ENCODE measurements at places on chromosomes 12 and 14.

GRCh38 chr12:46207644-46208043 is 61.2 kb downstream of the SLC38A1 start:
- DNase-seq, result no peak

DNA sequence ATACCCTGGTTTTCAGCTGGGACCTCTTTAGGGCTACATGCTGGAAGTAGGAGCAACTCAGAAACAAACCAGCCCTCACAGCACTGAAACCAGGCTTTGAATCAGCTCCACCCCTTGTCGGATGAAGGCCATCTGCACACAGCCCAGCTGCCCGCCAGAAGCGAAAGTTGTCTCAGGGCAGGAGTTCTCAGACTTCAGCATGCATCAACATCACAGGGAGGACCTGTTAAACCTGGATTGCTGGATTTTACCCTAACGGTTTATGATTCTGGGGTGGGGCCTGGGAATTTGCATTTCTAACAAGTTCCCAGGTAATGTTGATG is 10.9 kb downstream of the SYNDIG1L start:
- no peak for DNase-seq

- no peak for DNase-seq
Measured at GRCh38 chr12:53751336-53752191, at the start of gene CISTR. Gene CISTR, minus strand, starts transcription at chr12:53751979.

DNA sequence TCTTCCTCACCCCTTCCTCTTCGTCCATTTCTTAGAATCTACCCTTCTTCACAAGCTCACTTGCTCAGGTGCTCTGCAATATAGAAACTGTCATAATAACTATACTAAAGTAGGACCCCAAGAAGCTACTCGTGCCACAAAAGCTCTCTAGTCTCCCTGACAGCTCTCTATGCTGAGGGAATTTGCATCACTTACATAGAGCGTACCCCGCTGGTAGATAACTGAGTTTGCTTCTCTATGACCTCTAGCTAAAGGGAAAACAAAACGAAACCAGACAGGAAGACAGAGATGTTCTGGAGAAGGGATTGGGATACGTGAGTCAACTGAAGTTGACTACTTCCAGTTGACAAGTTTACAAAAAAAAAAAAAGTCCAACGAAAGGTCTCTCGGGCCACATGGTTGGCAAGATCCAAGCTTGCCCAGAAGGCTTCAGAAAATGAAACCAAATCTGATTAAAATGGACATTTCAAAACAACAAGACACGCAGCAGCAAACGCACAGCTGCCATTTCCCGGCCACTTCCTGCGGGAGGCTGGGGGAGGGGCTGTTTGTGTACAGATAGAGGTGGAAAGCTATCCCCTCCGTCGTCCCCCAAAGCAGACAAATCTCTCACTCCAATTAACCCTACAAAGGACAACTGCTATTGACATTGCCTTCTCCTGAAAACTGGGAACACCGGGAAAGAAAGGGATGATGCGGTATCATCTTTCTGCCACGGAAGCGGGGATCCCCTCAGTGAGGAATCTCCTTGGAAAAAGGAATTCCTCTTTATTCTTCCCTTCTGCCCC is 1.3 kb downstream of the BAZ2A start:
- DNase-seq, result peak; percentile 43

GRCh38 chr14:32737621-32738020 is 201.1 kb upstream of the NPAS3 start:
- no peak for DNase-seq
